ENCODE measurements at places on chromosomes 2 and 18.

DNA sequence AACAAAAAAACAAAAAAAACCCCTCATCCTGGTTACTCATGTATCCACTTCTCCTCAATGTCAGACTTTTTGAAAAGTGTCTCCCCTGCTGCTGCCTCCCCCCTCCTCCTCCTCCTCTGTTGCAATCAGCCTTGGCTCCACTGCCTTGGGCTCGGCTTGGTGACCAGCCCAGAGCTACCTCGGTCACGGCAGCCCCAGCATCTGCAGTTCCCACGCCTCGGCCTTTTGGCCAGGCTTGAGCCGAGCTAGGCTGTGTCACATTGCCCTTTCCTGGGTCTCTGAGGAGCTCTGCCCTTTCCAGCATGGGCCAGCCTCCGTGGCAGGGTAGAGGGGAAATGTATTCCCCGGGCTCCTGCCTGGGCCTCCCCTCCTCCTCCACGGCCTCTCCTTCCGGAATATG lies 22.7 kb upstream of the INHBB start:
- no peak for DNase-seq

DNA sequence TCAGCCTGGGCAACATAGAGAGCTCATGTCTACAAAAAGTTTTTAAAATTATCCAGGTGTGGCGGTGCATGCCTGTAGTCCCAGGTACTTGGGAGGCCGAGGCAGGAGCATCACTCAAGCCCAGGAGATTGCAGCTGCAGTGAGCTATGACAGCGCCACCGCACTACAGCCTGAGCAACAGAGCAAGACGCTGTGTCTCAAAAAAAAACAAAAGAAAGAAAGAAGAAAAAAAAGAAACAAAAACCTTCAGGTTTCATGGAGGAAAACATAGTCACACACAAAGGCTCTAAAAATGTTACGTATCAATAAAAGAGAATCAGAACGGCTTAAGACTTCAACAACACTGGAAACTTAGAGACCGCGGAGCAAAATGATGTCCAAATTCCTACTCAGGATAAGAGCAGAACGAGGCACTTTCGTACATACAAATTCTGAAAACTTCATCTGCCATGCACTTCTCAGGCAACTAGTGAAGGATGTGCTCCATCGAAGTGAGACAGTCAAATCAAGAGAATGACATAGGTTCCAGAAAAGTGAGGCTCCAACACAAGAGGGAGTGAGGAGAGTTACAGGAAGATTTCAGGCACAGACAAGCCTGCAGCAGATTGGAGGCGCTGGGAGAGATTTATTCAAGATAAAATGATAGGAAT lies 4.4 kb downstream of the HDLBP start:
- DNase-seq: no peak

- no peak for DNase-seq
These were observed 4.5 kb downstream of the RHOB start for GRCh38 chr2:20451341-20451740.

DNA sequence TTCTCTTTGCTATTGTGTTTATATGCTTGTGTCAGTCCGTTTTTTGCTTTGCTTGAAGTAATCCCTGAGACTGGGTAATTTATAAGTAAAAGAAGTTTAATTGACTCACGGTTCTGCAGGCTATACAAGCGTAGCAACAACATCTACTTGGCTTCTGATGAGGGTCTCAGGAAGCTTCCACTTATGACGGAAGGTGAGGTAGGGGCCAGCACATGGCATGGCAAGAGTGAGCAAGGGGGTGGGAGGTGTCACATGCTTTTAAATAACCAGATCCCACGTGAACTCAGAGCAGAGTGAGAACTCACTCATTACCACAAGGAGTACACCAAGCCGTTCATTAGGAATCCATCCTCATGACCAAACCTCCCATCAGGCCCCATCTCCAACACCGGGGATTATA lies 540.3 kb downstream of the TDRD15 start:
- DNase-seq: no peak

DNA sequence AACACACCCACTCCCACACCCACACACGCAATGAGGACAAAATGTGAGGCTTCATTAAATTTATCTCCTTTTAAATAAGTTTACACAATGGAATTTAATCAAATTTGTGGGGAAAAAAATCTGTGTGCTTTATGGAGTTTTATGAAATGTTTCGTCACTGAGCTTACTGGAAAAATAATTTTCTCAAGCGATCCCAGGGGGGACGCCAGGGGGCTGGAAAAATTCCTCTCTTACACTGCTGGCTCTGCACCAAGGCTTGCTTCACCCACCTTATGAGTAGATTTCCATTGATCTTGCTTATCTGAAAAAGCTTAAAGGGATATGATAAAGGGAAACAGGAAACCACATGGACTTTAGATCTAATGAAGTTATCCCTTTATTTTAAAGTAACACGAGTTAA lies 95.5 kb downstream of the CABYR start:
- no peak for DNase-seq

DNA sequence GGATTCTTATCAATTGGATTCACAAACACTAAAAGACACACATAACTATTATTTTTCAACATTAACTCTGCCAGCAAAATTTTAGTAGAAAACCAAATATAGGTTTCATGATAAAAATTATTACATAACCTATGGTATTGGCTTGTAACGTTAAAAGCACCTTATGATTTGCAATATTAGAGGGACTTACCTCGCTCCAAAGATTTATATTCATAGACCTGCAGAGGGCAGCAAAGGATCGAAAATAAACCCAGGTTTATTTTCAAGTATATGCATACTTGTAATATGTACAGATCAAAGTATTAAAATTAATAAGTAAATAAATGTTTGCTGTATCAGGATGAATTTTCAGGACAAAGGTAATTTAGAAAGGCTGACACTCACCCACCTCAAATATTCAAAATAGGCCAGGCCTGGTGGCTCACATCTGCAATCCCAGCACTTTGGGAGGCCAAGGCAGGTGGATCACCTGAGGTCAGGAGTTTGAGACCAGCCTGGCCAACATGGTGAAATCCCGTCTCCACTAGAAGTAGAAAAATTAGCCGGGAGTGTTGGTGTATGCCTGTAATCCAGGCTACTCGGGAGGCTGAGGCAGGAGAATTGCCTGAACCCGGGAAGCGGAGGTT lies 45.3 kb downstream of the LRPPRC start:
- DNase-seq: peak; percentile 2
